ENCODE measurements at places on chromosomes 5 and 9.

DNA sequence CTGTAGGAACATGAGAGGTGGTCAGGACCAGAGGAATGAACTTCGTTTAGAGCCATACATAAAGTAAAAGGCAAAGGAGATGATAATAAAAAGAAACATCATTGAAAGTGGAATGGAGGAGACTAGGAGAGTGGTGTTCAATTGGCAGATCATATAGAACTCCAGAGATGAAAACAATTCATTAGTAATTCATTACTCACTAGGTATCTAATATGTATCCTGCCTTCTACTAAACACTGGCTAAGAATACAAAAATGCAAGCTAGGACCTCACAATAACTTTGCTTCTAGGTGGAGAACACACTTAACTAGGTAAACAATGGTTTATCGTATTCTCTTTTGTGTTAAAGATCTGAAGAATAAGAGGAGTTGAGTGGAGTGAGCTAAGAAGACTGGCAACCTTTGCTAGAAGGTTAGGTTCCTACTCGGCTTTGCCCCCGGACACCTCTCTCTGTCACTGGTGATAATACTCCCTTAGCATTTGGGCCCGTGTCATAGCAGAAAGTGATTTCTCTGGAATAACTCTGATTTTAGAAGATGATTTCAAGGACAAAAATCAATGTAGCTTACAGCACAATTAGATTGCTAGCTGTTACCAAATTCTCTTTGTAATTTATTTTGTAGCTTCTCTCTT, 88.6 kb upstream of the IFNE start:
- DNase-seq, result no peak

DNA sequence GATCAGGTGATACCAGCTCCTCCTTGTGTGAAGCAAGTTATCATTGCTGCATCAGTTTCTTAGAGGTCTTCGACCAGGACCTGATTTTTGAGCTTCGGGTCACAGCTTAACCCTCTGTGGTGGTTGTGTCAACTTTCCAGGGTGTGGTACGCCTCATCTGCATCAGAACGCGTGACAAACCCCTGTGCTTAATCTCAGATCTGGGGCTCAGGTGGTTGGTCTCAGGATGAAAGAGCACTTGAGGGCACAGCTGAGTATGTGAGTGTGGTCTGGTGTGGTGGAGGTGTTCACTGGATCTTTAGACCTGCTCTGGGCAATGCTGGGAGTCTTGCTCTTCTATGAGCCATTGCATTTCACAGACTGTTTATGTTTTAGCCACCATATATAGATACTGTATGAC, 64.1 kb downstream of the OSTF1 start:
- DNase-seq, result peak; percentile 90

DNA sequence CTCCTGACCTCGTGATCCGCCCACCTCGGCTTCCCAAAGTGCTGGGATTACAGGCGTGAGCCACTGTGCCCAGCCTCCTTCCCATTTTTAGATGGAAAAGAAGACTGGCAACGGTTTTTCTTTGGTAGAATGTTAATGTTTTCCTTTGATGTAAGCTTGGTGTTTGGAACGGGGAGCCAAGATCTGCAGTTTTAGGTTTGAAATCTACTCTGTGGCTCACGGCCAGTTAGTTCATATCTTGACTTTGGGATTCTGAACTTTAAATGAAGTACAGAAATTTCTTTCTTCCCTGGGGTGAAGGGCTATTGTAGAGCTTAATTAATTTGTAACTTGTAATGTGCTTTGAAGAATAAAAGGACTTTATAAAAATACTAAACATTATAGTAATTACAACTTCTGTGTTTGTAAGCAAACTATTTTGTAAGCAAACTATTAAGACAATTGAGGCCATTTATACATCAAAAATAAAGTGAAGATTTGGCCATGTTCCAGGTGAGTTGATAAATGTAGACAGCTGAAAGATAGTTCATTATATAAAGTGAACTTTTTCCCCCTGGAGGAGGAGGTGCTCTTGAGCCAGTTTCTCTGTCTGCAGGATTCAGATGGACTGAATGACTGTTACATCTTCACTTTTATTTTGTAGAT, 117.1 kb upstream of the TUT7 start:
- no peak for DNase-seq

- DNase-seq, result no peak
These were observed 55.4 kb downstream of the FXN start for GRCh38 chr9:69090946-69091345.

DNA sequence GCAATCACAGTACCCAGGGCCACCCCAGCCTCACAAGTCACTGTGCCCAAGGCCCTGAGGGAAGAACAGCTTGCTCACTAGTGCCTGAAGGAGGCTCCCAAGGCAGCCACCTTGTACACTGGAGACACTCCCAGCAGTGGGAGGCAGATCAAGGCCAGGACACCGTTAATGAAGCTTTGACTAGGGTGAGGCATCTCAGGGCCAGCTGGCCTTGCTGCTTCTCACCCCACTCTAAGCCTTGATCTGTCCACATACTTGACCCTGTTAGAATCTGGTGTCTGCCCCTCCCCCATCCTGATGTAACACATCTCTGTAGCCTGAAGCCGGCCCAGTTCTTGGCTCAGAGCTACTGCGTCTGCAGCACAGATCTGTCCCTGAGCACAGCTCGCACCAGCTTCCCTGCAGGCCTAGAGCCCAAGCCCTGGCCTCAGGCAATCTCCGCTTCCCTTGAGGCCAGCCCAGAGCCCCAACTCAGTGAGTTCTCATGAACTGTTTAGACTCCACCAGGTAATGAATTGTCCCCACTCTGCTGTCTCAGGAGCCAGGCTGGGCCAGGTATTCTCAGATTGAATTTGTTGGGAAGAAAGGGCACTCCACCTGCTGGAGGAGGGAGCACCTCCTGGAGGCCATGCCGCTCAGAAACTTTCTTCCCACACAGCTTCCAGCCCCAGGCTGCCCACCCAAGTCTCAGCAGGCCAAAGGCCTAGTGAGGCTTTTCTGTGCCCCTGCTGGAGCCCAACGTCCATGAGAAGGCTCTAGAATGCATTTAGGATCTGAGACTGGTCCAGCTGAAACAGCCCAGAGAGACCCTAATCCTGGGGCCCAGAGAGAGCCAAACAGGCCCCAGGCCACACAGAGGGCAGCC, 13.4 kb upstream of the JADE2 start:
- no peak for DNase-seq

- DNase-seq, result no peak
These were observed 157.5 kb upstream of the SHB start for GRCh38 chr9:38226491-38226951.
